ENCODE measurements at places on chromosomes 16 and 17.

- no peak for DNase-seq
These were observed 1.9 kb downstream of the NECAB2 start for GRCh38 chr16:83969771-83970429.

- DNase-seq, result no peak
These were observed 4.5 kb downstream of the ZNF423 start for GRCh38 chr16:49851468-49851787.

DNA sequence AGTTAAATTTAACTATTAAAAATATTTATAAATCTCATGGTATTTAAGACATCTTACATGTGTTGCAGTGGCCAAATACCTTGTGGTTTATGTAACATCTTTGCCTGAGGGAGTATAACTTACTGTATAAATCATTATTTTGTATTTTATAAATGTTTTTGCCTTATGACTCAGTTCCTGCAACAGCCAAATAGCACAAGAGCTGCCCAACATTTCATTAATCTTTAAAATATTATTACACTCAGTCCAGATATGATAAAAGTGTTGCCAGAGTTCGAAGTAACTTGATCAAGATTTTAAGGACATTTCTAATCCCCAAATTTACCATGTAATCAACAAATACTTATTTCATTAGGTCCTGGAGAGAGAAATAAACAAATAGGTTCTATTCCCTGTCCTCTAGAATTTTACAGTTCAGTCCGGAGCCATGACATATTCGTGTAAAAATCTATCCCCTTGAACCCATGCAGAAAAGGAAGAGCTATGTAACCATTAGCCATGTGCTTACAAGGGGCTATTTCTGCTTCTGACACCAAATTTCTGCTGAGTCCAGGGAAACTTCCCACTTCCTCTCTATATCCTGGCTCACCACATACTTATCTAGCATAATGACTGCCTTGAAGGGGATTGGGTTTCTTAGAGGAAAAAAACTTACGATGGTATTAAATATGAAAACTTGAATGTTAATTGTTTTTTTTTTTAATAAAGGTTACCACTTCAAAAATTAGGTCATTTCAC lies 44.0 kb downstream of the IRX6 start:
- no peak for DNase-seq

GRCh38 chr16:27414788-27415431 lies 12.9 kb downstream of the IL21R start:
- DNase-seq, result no peak

GRCh38 chr16:1830213-1830612 lies 3.2 kb downstream of the FAHD1 start:
- DNase-seq, result no peak

- DNase-seq, result no peak
These were observed 6.9 kb downstream of the CCL17 start for GRCh38 chr16:57411362-57411976.

GRCh38 chr16:86911437-86911958 lies 333.1 kb downstream of the FOXL1 start:
- DNase-seq, result no peak

DNA sequence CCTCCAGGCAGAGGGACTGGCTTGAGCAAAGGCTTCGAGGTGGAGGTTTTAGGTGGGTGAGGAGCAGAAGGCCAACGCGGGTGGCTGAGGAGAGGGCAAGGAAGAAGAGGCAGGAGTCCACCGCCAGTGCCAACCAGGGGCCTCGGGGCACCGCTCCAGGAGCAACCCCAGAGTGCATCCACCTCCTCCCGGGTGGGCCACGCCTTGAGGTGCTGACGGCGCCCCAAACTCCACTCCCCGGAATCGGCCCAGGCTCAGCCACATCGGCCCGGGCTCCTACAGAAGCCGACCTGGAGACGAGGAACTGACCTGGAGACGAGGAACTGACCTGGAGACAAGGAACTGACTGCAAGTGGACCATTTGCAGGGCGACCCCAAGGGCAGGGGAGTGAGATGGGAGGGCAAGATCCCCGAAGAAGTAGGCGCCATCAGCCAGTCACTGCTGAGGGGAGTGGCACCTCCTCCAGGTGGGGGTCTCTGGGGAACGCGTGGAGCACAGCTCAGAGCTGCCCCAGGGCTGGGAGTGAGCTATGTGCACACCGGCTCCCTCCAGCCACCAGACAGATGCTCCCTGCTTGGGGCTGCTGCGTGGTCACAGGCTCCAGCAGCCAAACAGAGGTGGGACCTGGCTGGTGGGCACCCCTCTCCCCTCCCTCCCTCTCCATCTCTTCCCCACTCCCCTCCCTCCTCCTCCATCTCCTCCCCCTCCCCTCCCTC lies 29.2 kb upstream of the CBFA2T3 start:
- DNase-seq, result no peak

GRCh38 chr16:72664509-72665408 lies 383.2 kb downstream of the ZFHX3 start:
- DNase-seq, result peak; percentile 96

DNA sequence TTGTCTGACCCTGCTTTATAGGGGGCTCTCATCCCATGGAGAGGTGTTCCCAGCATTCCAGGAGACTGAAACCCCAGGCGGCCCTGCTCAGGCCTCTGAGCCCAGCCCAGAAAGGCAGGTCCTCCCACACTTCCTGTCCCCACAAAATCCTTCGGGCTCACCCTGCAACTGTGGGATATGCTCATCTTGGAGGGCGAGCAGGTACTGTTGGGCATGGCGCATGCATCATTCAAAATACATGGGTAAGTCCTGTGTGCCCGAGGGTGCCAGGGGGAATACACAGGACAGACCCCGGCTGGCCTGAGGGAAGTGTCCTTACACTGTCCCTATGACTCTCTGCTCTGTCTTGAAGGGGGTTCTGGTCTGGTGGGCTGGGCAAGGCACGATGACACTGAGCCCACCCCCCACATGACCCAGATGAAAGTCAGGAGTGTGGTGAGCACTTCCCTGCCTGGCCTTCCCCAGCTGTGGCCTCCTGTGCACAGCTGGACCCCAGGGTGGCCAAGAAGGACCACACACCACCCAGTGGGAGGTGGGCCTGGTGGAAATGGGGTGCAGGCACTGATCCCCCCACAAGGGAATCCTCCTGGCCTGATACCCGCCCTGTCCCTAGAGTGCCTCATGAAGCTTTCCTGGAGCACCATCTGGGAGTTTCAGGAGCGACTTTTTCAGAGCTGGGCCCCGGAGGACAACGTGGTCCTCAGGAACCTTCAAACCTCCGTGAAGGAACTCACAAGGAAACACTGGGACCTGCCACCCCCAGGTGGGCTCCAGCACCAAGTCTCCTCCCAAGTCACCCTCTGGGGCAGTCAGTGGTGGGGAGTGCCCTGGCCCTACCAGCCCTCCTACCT lies 46.7 kb downstream of the USP22 start:
- DNase-seq, result no peak

- DNase-seq, result no peak
These were observed 16.5 kb downstream of the NMT1 start for GRCh38 chr17:45077643-45078042.

GRCh38 chr17:61452301-61453290 lies at the start of gene TBX4:
TSS of gene TBX4 (plus strand) at chr17:61452422. CDS start at chr17:61456491, 4,069 bp downstream.
- no peak for DNase-seq

DNA sequence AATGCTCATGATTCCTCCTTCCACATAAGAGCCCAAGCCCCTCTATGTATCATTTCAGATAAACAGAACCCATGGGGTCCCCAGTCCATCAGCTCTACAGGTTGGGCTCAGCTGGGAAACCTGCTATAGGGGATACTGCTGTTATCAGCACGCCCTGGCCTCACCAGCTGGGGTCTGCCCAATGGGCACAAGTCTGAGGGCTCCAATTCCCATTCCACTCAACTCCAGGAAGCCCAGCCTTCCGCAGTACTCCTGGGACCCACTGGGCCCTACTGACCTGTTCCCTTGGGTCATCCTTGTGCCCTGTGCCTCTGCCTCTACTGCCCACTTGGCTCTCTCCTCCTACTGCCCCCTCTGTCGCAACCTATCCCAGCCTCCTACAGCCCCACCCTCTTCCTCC lies 16.2 kb upstream of the XYLT2 start:
- no peak for DNase-seq

- no peak for DNase-seq
These were observed 28.9 kb downstream of the WIPF2 start for GRCh38 chr17:40247926-40248495.

- DNase-seq, result no peak
These were observed 116.0 kb downstream of the RPTOR start for GRCh38 chr17:80660527-80661198.

GRCh38 chr16:81036751-81037350 lies 1.2 kb downstream of the ATMIN start:
- DNase-seq, result no peak

GRCh38 chr16:4826526-4826925 lies 20.6 kb downstream of the GLYR1 start:
- DNase-seq, result no peak

GRCh38 chr17:83108709-83109108 lies 29.3 kb downstream of the METRNL start:
- DNase-seq, result no peak

DNA sequence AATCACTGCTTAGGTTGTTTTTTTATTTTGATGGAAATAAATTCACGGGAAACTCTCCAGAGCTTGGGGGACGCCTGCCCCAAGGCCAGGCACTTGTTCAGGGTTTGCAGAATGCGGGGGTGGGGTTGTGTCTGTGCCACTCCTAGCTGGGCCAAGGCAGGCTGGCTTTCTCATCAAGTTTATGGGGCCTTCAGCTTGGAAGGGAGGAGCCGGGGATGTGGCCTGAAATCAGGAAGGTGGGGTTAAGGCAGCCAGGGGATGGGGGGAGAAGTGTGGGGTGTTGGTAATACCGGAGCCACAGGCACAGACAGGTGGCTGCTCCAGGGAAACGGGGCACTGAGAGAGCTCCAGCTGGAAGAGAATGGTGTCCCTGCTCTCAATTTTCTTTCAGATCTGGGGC lies 1.7 kb upstream of the CHAD start:
- DNase-seq, result no peak

GRCh38 chr17:43790311-43790940 lies 10.2 kb downstream of the CFAP97D1 start:
- no peak for DNase-seq

- no peak for DNase-seq
These were observed 445.4 kb upstream of the GOT2 start for GRCh38 chr16:59179446-59180082.

DNA sequence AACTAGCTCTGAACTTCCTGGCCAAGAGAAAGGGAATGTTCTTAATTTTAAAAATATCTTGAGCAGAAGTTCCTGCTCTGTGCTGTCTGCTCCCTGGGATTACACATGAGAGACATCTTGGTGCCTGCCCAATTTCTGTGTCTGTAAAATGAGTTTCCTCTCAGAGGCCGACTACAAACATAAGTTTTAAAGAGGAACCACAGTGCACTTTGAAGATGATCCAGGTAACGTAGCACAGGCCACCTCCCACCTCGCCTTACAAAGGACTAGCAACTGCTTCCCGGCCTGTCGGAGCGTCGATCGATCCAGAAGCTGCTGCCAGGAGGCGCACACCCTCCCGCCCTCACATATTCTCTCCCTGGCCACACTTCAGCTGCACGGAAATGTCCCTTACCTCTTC lies 55.0 kb upstream of the ATP2A3 start:
- DNase-seq, result no peak

DNA sequence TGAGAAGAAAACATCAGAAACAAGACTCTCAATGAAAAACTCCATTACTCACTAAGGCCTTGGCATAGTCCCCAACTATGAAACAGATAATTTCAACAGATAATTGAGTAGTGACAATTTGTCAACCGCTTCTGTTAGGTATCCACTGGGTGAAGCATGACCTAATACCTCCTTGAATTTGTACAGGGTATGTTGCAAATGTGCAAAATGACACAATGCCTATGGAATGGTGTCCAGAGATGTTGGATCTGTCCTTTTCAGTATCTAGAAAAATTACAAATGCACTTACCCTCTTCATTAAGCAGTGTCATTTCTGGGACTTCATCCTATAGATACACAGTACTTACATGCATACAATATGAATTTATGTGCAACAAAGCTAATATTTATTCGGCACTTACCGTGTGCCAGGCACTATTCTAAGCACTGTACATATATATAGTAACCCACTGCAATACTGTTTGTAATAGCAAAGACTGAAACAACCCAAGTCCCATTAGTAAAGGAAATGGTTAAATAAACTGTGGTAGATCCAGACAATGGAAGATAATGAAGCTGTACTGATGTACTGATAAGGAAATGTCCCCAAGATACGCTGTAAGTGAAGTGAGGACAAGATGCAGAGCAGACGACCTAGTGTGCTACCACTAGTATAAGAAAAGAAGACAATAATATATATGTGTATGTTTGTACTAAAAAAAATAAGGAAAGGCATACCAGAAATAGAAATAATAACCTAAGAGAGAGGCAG lies 21.4 kb upstream of the SLC6A4 start:
- no peak for DNase-seq

- no peak for DNase-seq
These were observed 19.6 kb upstream of the PMFBP1 start for GRCh38 chr16:72191551-72191950.

DNA sequence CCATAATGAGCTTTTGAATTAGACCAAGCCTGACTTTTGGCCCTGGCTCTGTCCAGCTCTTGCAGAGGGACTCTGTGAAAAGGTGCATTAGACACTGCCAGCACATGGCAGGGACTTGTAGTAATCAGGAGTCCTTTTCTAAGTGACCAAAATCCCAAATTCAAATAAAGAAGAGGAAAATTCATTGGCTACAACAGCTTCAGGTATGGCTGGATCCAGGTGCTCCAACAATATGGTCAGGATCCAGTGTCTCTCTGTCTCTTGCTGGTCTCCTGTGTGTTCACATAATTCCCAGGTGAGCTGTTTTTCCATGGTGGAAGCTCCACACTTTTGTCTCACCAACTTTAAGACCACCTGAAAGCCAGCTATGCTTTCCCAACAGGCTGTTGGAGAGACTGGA lies 358.8 kb upstream of the TNRC6C start:
- no peak for DNase-seq

- DNase-seq, result no peak
These were observed 314.9 kb downstream of the PMP22 start for GRCh38 chr17:14950216-14950615.

GRCh38 chr17:2929881-2930533 lies 133.4 kb downstream of the OR1D5 start:
- DNase-seq, result no peak

GRCh38 chr17:66518677-66519076 lies 216.3 kb downstream of the PRKCA start:
- no peak for DNase-seq

DNA sequence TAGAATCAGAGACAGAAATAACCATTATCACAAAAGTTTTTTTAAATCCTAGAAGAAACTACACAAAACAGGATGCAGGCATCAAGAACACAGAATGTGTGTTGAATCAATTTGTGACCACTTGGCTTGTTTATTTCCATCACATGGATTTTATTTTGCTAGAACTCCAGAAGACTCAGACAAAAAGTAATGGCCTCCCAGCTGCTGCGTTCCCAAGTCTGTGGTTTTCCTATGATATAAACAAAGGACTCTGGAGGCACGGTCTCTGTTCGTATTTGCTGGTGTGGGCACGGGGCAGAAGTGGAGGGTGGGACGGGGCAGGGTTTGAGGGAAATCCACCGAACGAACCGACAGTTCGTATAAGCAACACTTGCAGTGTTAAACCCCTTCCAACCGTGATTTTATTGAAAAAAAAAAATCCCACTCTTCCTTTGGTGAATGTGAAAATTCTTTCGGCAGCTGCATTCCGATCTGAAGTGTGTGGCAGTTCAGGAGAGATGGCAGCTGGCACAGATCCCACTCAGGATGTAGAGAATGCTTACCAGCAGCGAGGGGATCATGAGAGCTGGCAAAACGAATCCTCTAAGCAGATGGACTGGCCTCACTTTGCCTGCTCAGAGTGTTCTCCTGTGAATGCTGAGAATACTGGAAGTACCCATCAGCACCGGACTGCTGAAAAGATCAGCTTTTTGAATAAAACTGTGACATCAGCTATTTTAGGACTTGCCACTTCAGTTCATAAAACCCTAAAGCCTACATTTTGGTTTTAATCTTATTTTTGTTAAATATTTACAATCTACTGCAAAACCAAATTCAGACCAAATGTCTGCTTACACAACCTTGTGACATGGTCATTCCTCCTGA lies 165.2 kb downstream of the VPS53 start:
- DNase-seq, result no peak

All from T-helper 1 cell (primary cell).